ENCODE measurements at places on chromosomes 5 and 9.

DNA sequence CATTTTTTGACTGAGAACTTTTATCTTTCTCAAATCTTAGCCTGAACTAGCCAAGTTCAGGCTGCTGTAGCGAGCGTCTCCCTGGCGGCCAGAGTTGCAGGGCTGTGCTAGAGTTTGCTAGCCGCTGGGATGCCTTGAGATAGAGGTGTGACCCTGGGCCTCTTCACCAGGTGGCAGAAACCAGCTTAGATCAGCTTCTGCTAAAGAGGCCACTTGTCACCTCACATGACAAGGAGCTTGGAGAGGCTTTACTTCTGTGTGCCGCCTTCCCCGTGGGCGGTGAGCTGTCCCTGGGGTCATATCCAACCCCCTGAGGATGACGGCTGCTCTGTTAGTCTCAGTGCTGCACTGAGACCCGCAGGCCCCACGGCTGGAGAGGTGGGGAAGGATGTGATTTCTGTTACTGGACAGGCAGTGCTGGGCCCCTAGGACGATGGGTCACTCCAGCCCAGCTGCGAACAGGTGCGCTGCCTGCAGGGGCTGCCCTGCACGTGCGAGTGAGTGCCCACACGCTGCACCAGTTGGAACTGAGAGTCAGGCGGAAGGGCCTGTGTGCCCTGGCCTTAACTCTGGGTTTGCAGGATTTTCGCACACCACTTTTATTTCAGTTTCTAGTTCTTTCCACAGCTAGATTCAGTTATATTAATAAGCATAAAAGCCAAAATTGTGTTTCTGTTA is 63.8 kb downstream of the EHMT1 start:
- no peak for DNase-seq

DNA sequence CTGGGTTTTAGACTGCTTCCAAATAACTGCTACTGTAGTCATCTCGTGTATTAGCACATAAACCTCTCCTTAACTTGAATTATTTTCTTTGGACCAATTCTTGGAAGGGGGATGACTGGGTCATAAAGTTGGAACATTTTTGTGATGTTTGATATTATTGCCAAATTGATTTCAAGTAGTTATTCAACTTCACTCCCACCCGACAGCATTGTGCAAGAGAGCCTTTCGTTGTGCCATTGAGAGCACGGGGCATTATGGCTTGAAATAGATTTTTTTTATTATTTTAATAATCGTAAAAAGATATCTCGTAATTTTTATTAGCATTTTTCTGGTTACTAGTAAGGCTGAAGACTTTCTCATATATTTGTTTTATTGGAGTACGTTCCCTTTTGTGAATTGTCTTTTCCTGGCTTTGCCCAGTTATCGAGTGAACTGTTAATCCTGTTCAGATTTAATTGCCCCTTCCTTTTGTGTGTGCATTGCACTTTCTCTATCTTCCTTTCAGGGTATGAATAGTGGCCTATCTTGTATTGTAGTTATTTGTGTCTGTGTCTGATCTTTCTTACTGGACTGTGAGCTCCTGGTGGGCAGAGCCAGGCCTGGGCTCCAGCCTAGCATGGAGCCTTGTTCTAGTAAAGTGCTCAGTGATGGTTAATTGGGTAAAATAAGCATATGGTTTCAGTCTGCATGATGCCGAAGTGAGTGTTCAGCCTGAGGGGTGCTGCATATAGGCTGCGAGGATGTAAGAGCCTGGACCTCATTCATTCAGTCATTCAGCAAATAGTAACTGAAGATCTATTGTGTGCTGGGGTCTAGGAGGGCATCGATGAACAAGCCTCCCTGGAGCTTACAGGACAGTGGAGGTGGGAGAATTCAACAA is 93.5 kb upstream of the SHB start:
- DNase-seq, result no peak

DNA sequence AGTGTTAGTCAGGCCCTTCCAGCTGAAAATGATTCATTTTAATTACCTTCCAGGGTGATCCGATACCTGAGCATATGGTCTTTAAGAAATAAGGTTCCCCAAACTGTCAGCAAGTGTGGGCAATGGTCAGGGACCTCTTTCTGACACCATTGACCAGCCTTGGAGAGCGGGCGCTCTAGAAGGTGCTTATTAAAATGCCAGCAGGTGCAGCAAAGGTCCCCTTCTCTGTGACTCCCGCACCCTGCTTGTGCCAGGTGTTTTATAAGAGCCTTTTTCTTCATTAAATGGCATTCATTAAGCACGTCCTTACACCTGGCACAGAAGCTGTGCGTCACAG is 85.3 kb downstream of the MVB12B start:
- DNase-seq, result peak; percentile 11

DNA sequence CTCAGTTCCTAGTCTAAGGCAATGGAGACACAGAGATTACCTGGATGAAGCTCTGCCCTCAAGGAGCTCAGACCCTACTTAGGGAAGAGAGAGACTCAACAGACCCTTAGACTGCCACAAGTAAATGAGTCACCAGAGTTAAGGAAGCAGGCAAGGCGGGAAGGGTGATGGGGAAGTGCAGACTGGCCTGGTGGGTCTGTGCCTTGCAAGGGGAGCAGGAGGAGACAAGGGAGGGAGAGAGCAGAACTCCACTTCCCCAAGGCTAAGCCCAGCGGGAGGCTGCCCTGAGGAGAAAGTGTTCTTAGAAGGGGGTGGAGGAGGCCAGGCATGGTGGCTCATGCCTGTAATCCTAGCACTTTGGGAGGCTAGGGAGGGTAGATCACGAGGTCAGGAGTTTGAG is 83.7 kb downstream of the HRH2 start:
- no peak for DNase-seq

DNA sequence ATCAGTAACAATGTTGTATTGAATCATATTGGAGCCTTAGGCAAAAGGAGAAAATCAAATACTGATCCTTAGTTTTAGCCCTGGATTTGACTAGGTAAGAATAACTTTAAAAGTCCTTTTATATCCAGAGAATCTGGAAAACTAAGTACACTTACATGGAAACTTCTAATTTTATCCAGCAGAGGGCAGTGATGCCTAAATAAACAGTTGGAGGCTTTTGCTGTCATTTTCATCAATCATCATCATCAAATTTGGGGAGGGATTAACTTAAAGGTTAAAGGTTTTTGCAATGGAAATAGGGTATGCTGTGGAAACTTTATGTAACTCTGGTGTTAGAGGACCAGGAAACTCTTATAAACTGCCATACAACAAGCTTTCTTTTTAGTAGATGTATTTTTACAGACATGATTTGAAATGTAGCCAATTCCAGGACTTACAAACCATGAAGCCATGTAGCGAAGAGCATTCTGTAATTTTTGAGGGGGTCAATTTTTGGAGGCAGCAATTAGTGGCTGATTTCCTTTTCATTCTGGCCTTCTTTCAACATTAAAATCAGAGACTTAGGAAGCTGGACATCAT is 112.7 kb downstream of the OSTF1 start:
- peak; percentile 61 for DNase-seq

GRCh38 chr5:74954919-74955318 is 88.7 kb upstream of the FAM169A start:
- no peak for DNase-seq

- no peak for DNase-seq
Measured at GRCh38 chr5:9622971-9623421, 7.2 kb downstream of the TAS2R1 start.

- no peak for DNase-seq
Measured at GRCh38 chr5:176157656-176158055, 80.6 kb upstream of the SIMC1 start.

DNA sequence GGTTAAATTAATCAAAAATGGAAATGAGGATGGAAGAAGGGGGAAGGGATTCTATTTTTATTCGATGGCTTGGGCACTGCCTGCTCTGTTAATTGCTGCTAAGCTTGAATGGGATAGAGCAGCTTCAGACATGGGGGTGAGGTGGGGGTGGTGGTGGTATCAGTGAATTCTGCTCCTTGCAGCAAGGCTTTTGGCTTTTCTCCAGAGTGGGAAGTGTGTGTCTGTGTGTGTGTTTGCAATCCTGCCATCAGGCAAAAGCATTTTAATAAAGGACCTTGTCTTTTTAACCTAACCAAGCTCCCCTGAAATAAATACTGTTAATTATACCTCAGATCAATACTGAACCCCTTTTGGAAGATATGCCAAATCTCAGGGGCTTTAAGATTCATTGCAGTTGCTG is 110.9 kb upstream of the GPR151 start:
- DNase-seq, result no peak

GRCh38 chr5:32522429-32523143 is 62.8 kb upstream of the SUB1 start:
- DNase-seq, result no peak

- no peak for DNase-seq
Measured at GRCh38 chr5:124439609-124440008, 306.8 kb downstream of the ZNF608 start.

- DNase-seq, result peak; percentile 29
Measured at GRCh38 chr5:171999877-172000276, 6.6 kb downstream of the FBXW11 start.

- no peak for DNase-seq
Measured at GRCh38 chr9:22514871-22515270, 68.2 kb downstream of the DMRTA1 start.

DNA sequence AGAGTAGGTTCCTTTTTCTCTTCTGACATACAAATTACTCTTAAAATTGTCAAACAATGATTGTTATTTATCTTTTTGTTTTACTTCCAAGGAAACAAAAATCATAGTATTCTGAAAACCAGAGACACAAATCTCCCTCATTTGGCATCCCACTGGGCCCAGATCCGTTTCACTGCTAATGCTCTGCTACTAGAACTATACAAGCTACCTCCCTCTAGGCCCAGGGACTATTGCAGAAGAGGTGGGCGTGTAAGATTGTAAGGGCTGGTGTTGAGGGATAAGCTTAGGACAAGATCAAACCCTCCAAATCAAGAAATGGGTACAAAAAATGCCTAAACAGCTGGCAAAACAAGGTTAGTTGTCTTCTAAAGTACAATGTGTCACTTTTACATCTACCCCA is 928.9 kb upstream of the CDH10 start:
- no peak for DNase-seq

Measured in NCI-H2081 (cell line).